Stimulated activated naive CD4-positive, alpha-beta T cell (primary cell): ENCODE measurements at places on chromosomes 5 and 9.

DNA sequence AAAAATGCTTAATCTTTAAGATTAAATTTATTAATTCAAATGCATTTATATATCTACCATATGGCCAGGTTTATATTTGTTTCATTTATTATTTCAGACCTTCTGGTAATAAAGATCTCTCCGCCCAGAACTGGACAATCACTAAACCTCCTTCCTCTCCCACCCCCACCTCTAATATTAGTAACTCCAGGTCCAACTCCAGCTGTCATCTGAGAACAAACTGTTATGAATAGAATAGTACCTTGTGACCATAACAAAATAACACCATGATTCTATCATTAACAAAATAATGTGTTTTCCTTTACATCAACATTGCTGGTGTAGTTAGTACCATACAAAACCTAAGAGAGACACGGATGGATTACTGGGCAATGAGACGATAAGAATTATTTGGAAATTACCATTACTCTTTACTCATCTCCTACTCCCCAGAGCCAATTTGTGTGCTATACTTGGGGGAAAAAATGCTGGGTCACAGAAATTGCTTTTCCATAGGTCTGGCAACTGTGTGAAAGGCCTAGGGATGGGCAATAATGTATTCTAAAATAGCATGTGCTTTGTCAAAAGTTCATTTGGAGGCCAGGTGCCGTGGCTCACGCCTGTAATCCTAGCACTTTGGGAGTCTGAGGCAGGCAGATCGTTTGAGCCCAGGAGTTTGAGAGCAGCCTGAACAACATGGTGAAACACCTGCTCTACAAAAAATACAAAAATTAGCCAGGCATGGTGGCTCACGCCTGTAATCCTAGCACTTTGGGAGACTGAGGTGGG, 186.1 kb downstream of the ENC1 start:
- no peak for DNase-seq

- no peak for DNase-seq
These were observed 11.6 kb upstream of the TYRP1 start for GRCh38 chr9:12681620-12682019.

DNA sequence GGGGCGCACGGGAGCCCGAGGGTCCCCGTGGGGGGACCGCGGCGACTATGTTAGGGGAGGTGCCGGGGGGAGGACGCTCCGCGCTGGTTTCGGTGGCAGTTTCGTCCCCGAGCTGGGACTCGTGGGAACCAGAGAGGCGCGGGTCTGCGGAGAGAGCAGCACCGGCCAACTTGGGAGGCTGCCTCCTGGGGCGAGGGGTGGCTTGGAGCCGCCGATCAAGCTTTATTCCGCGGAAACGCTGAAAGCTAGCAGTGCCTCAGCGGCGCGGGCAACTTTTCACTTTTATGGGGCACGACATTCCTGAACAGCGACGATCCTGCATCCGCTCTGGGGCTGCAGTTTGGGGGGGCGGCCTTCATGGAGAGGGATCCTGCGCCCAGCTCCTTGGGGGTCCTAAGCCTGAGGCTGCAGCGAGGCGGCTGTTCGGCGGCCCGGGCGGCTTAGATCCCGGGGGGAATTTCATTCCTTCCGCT, 369 bp downstream of the OCLN start:
- DNase-seq = peak; percentile 2

DNA sequence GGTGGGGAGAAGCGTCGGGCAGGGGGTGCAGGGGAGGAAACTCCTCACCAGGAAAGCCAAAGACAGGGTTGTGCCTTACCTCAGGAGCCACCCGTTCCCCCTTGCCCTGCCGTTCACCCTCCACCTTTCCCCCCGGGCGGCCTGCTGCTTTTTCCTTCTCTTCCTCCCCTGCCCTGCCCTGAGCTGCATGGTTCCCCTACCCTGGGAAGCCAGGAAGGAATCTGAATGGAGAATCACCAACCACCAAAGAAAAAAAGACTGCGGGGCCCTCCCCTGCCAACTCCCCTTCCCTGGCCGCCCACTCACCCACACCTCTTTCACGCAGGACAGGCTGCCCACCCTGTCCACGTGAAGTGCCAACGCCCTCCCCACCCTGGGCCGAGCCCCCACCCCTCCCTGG, 820 bp upstream of the NFX1 start:
- DNase-seq = peak; percentile 31

- DNase-seq = no peak
These were observed 163.6 kb upstream of the SMIM23 start for GRCh38 chr5:171622010-171622409.

DNA sequence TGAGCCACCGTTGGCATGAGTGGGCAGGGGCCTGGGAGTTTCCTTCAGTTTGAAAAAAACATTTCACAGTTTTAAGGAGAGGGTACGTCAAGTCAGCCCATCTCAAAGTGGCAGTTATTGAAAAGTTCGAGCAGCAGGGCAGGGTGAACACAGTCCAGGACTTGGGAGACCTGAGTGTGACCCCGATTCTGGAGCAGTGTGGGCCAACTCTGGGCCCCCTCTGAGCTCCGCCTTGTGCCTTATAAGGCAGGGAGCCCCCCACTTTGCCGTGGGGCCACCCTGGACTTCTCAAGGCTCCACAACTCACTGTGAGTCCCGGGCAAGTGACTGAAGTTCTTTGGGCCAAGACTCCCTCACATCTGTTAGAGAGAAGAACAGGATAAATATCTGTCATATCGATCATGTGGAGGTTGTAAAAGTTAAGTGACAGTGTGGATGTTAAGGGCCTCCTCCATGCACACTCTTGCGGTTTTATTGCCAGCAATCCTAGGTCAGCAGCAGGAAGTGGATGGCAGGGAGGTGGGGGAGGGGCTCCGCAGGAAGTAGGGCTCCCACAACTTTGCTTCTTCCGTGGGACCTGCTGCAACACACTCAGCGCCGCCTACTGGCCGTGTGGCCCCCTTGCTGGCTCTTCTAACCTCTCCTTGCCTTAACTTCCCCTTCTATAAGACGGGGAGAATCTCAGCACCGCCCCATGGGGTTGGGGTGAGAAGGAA, 38.4 kb downstream of the HRH2 start:
- DNase-seq = peak; percentile 51

DNA sequence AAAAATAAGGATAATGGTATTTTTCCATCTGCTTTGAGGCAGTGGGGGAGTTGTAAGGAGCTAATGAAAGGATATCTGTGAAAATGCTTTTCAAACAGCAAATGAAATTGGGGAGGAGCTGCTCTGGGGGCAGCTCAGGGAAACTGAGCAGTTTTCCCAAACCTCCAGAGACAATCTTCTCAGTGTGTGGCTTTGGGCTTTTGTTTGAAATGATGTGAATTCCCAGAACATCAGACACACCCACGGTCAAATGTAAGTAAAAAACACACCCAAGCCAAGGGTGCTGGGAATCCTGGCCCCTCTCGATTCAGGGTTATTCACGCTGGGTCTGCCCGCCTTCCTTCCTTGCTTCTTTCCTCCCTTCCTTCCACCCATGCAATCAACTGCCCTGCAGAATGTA, 512.6 kb downstream of the BNC2 start:
- DNase-seq = no peak

- DNase-seq = no peak
These were observed 23.0 kb downstream of the PCDHGC5 start for GRCh38 chr5:141511771-141512325.

- no peak for DNase-seq
These were observed 263.6 kb upstream of the C9orf72 start for GRCh38 chr9:27836661-27837401.

DNA sequence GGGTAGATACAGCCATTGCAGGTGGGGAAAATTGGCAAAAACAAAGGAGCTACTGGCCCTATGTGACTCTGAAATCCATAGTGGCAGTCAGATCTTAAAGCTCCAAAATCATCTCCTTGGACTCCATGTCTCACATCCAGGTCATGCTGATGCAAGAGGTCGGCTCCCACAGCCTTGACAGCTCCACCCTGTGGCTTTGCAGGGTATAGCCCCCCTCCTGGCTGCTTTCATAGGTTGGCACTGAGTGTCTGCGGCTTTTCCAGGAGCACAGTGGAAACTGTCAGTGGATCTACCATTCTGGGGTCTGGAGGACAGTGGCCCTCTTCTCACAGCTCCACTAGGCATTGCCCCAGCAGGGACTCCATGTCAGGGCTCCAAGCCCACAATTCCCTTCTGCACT, 1190.1 kb downstream of the CDH12 start:
- no peak for DNase-seq

DNA sequence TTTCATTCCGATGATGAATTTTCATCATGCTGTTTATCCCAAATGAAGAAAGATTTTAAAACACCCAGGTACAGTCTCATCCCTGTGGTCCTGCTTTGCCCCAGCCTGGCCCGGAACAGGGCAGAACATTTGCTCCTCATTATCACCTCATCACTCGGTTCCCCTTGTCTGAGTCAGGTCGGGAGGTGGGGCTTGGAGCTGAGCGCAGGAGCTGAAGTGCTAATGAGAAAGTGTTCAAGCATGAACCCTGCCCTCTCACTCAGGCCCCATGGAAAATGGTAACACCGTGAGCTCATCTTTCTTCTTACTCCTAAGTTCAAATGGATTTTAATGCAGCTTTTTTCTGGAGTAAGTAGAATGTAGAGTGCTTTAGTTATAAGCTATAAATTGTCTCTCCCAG, 466.2 kb downstream of the KDM4C start:
- DNase-seq = no peak

DNA sequence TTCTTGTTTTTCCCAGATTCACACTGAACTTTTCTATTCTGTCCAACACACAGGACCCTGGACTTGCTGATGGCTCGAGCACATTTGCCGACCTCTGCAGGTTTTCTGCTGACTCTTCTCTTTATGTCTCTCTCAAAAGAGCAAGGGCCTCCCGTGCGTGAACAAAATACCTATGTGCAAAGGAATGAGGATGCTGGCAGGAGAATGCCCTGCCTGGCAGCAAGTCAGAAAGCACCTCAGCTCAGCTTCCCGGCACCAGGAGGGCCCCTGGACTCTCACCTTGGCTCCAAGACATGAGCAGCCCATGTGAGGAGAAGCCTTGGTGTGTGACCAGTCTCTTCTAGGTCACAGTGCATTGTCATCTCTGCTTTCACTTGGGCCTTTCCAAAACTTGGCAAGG, 36.1 kb downstream of the PAPPA start:
- no peak for DNase-seq

DNA sequence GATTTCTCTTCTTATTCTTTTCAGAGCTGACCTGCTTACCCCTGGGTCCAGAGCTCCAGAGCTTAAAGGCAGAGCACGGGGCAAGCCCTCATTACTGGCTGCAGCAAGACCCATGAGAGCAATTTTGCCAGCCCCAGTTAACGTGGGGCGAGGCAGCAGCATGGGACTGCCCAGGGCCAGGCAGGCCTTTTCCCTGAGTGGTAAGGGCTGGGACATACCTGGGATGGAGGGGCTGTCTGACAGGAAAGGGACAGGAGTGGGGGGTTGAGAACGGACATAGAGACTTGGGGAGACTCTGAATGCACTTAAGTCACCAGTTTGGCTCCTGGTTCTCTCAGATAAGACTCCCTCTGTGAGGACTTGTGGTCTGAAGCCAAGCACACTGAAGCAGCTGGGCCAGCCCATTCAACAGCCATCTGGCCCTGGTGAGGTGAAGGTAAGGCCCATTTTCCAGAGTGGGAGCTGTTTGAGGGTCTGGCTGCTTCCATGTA, 26.2 kb downstream of the HMGXB3 start:
- DNase-seq = no peak

GRCh38 chr9:24293386-24293785, 252.3 kb downstream of the IZUMO3 start:
- DNase-seq = no peak

GRCh38 chr5:66769839-66770617, 173.8 kb downstream of the MAST4 start:
- no peak for DNase-seq

GRCh38 chr5:134570886-134571285, 45.4 kb downstream of the JADE2 start:
- DNase-seq = no peak

GRCh38 chr5:135092476-135092875, 58.4 kb upstream of the PITX1 start:
- DNase-seq = no peak

- DNase-seq = no peak
These were observed 54.5 kb upstream of the IL17B start for GRCh38 chr5:149433524-149434131.

DNA sequence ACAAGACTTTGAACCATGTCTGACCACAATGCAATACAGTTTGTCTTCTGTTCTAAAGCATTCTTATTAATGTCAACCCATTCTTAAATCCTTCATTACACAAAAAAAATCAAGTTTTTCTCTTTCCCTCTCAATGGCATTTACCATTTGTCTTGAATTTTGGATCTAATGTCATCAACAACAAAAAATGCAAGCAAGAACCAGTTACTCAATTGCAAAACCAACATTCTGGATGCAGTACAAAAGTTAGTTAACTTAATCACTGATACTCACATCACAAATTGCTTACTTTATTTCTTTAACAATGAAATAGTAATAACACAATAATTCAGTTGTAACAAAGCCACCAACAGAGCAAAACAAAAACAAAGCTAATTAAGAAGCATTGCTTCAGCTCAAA, 6.0 kb downstream of the C9orf40 start:
- no peak for DNase-seq

GRCh38 chr5:172852490-172853354, 18.7 kb downstream of the ERGIC1 start:
- DNase-seq = no peak

GRCh38 chr9:72586388-72587130, 65.2 kb downstream of the TMC1 start:
- no peak for DNase-seq

GRCh38 chr9:11702548-11702947, 990.6 kb upstream of the TYRP1 start:
- DNase-seq = no peak

DNA sequence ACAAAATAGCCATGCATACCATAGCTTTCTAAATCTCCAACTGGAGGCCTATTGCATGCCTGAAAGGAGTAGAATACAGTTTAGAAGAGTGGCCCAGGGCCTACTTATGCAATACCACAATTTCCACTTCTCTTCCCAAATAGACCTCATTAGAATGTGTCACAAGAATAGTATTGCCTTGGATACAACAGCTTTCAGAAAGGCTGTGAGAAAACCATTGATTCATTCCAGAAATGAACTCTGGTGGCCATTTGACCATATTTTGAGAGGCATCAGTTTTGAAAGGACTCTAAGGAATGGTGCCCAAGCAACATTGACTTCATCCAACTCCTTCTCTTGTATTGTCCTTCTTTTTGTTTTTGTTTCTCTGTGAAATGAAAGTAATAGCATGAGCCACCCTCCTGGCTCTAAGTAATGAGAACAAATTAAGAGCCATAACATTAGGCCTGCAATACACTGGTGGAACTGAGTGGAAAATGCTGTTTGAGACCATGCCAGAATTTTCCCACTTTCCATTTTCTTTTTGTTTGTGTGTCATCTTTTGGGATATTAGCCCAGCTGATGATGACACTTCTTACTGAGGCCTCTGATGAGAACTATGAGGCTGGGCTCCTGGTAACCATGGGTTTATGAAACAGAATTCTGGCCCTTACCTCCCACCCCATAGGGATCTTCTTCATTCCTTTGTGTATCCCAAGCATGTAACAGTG, 90.2 kb downstream of the TMEM174 start:
- no peak for DNase-seq

- DNase-seq = no peak
These were observed 124.4 kb downstream of the PLK2 start for GRCh38 chr5:58335518-58335917.
